Ascending aorta (tissue), 2 donors: ENCODE measurements at places on chromosomes 2 and 18.
A peak's percentile ranks its signal among the peaks of the same experiment; 100 is the strongest.

DNA sequence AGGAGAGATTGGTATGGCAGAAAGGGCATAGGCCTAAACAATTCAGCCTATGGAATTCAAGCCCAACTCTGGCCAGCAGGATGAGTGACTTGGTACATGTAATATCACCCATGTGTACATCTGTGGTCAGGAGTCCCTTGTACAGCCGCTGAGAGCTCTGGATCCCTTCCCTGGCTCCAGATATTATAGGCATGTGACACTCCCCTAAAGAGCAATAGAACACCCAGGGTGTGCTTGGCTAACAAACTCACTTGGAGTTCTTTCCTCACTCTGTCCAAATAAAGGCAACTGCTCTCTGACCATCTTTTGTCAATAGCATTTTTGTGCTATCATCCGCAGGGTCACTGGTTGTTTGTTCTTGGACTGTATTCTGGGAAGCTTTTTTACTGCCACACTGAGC, 197.4 kb upstream of the NCKAP5 start:
- no peak overlapping the region for H3K27ac ChIP-seq
- H3K36me3 ChIP-seq: no peaks in the 10 kb centered on the region
- H3K27me3 ChIP-seq: no peaks in the 10 kb centered on the region
- no peak for DNase-seq

- peaks cover 19% of the 10 kb centered on the region for H3K4me1 ChIP-seq
- H3K27ac ChIP-seq: peak overlapping the region; percentile 45
- no peaks in the 10 kb centered on the region for H3K27me3 ChIP-seq
- H3K36me3 ChIP-seq: no peaks in the 10 kb centered on the region
- DNase-seq: no peak
Observed at GRCh38 chr18:9742524-9743131, 34.5 kb downstream of the RAB31 start.

DNA sequence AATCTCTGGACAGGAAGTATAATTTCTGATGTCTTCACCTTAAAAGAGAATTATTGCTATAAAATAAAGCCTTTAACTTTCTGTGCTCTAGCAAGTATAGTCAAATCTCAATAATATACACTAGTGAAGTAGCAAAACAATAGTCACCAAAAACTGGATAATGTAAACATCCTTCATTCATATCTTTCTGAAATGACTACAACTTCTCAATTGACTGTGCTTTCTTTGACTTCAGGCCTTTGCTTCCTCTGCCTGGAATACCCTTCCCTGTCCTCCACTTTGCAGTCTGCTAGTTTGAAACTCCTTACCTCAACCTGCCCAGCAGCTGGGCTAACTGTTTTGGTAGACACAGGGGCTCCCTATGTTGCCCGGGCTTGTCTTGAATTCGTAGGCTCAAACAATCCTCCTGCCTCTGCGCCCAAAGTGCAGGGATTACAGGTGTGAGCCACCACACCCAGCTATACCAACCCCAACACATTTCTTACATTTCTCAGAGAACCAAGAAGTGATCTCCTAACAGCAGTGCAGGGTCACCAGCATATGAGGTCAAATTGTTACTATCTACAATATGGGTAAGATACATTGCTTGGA, 6.6 kb upstream of the PCBP1 start:
- H3K36me3 ChIP-seq: peaks cover 41% of the 10 kb centered on the region
- DNase-seq: no peak
- no peaks in the 10 kb centered on the region for H3K27me3 ChIP-seq
- H3K27ac ChIP-seq: no peak overlapping the region

DNA sequence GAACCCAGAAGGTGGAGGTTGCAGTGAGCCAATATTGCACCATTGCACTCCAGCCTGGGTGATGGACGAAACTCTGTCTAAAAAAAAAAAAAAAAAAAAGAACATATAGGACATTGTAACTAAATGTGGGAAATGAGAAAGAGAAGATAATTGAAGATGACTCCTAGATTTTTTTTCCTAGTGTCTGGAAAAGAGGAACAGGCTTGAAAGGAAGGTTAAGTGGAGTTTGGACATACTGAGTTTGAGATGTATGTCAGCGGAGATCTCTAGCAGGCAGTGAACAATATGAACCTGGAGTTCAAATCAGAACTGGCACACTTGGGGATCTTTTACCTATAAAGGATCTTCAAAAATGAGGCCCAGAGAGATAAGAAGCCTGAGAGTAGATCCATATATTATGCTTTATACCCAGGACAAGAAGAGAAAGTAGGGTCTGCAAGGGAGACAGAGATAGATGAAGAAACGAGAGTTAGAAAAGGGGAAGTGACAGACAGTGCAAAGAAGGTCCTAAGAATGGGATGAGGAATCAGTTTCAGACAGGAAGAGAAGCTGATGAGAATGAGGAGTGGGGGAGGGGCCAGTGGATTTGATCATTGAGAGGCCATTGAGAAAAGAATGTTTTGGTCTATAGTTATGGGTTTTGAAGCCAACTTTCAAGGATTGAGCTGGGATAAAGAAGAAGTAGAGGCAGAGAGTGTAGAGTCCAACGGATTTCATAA, 46.9 kb upstream of the CD28 start:
- no peak overlapping the region for H3K27ac ChIP-seq
- H3K27me3 ChIP-seq: no peaks in the 10 kb centered on the region
- no peak overlapping the region for H3K4me3 ChIP-seq
- H3K36me3 ChIP-seq: no peaks in the 10 kb centered on the region
- DNase-seq: no peak

DNA sequence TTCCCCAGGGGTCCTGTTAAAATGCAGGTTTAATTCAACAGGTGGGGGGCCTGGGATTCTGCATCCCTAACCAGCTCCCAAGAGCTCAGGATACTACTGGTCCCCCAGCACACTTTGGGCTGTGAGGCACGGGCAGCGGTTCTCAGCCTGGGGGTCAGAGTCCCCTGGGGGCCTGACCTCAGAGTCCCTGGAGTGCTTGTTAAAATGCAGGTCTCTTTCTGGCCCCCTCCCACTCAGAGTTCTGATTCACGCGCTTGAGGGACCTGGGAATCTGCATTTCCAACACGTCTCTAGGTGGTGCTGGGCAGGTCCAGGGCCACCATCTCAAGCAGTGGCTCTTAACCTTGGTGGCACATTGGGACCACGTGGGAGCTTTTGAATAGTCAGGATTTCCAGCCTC, 2.8 kb upstream of the OTOS start:
- H3K27me3 ChIP-seq: no peaks in the 10 kb centered on the region
- no peak overlapping the region for H3K27ac ChIP-seq
- no peak for DNase-seq
- H3K4me1 ChIP-seq: no peaks in the 10 kb centered on the region

DNA sequence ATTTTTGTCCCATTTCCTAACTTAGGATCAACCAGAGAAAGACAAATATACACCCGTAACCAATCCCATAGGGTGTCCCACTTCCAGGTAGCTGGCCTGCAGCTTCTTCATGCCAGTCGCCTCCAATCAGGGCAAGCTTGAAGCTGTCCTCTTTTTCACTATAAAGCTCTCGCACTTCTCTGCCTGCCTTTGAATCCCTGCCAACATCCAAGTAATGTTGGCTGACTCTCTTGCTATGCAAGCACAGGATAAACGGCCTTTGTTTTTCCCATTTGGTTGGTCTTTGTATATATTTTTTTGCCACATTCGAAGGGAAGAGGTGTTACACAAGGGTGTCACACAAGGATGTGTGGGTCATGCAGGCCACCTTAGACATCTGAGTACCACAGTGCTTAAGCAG, 388.8 kb downstream of the CBLN2 start:
- no peaks in the 10 kb centered on the region for H3K36me3 ChIP-seq
- no peak overlapping the region for H3K27ac ChIP-seq
- H3K4me3 ChIP-seq: no peak overlapping the region
- no peaks in the 10 kb centered on the region for H3K4me1 ChIP-seq
- H3K27me3 ChIP-seq: no peaks in the 10 kb centered on the region

- no peaks in the 10 kb centered on the region for H3K4me1 ChIP-seq
- DNase-seq: no peak
- H3K36me3 ChIP-seq: no peaks in the 10 kb centered on the region
- H3K27me3 ChIP-seq: no peaks in the 10 kb centered on the region
Observed at GRCh38 chr18:50451100-50451842, 76.4 kb downstream of the SKA1 start.

- no peaks in the 10 kb centered on the region for H3K27me3 ChIP-seq
- peaks cover 20% of the 10 kb centered on the region for H3K4me1 ChIP-seq
- H3K4me3 ChIP-seq: no peak overlapping the region
Observed at GRCh38 chr2:239220981-239221396, 179.8 kb downstream of the HDAC4 start.

- no peak overlapping the region for H3K27ac ChIP-seq
- peaks cover 81% of the 10 kb centered on the region for H3K36me3 ChIP-seq
- no peaks in the 10 kb centered on the region for H3K4me1 ChIP-seq
- no peaks in the 10 kb centered on the region for H3K27me3 ChIP-seq
- H3K4me3 ChIP-seq: no peak overlapping the region
- DNase-seq: no peak
Observed at GRCh38 chr2:121376535-121377250, 91.7 kb upstream of the TFCP2L1 start.

DNA sequence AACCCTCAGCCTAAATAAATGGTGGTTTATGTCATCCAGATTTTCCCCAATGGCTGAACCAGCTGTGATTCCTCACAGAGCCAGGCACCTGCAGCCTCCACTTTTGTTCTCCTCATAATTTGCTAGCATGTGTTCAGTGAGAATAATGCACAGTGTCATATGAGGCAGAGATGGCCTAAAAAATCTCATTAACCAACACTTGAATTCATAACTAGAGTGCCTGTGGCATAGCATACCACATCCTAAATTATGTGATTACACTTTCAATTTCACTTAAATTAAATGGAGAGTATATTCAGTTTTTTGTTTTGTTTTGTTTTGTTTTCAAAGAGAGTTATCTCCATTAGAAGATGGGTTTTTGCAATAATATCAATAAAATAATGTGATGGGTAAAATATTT, 488.0 kb downstream of the CBLN2 start:
- H3K27ac ChIP-seq: no peak overlapping the region
- no peaks in the 10 kb centered on the region for H3K27me3 ChIP-seq
- no peak for DNase-seq
- no peaks in the 10 kb centered on the region for H3K4me1 ChIP-seq

- H3K4me3 ChIP-seq: no peak overlapping the region
- H3K27me3 ChIP-seq: no peaks in the 10 kb centered on the region
- no peaks in the 10 kb centered on the region for H3K36me3 ChIP-seq
- no peak overlapping the region for H3K27ac ChIP-seq
Observed at GRCh38 chr2:221975151-221975550, 323.6 kb downstream of the PAX3 start.

- no peak overlapping the region for H3K4me3 ChIP-seq
- no peaks in the 10 kb centered on the region for H3K4me1 ChIP-seq
- no peak for DNase-seq
Observed at GRCh38 chr2:84946204-84947009, 24.6 kb upstream of the KCMF1 start.

GRCh38 chr2:150020937-150021673, 433.5 kb upstream of the MMADHC start:
- DNase-seq: no peak
- no peaks in the 10 kb centered on the region for H3K4me1 ChIP-seq
- H3K27ac ChIP-seq: no peak overlapping the region
- H3K36me3 ChIP-seq: no peaks in the 10 kb centered on the region
- H3K27me3 ChIP-seq: no peaks in the 10 kb centered on the region
- no peak overlapping the region for H3K4me3 ChIP-seq

GRCh38 chr2:207137596-207138337, 28.0 kb downstream of the KLF7 start:
- DNase-seq: no peak
- peak overlapping the region; percentile 96 for H3K27ac ChIP-seq
- no peaks in the 10 kb centered on the region for H3K27me3 ChIP-seq
- peaks cover 18% of the 10 kb centered on the region for H3K4me1 ChIP-seq
- H3K36me3 ChIP-seq: no peaks in the 10 kb centered on the region

GRCh38 chr18:56389190-56389589, 249.2 kb downstream of the TXNL1 start:
- no peaks in the 10 kb centered on the region for H3K36me3 ChIP-seq
- DNase-seq: no peak
- H3K4me1 ChIP-seq: no peaks in the 10 kb centered on the region
- H3K27me3 ChIP-seq: no peaks in the 10 kb centered on the region
- H3K4me3 ChIP-seq: no peak overlapping the region

DNA sequence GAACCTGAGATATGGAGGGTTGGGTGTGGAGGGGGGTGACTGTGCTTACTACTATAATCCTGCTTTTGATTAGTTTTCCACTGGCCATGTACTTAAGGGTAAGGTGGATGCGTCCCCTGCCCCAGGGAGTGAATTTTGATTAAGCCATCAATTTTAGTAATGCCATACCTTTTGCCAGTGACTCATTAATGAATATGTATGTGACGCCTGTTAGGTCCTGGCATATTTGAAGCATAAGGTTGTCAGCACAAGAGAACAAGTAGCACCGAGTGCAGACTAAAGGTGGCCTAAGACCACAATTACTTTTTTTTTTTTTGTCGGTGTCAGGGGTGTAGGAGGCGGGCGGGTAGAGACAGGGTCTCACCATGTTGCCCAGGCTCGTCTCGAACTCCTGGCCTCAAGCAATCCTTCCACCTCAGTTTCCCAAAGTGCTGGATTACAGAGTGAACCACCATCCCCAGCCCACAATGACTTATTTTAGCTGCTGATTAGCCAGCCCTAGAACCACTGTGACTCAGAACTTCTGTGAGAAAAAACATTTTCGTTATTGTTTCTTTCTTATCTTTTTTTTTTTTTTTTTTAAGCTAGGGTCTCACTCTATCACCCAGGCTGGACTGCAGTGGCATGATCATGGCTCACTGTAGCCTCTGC, 7.0 kb downstream of the TANC1 start:
- peaks cover 3% of the 10 kb centered on the region for H3K4me1 ChIP-seq
- no peak overlapping the region for H3K27ac ChIP-seq
- no peaks in the 10 kb centered on the region for H3K27me3 ChIP-seq
- DNase-seq: no peak
- no peaks in the 10 kb centered on the region for H3K36me3 ChIP-seq

DNA sequence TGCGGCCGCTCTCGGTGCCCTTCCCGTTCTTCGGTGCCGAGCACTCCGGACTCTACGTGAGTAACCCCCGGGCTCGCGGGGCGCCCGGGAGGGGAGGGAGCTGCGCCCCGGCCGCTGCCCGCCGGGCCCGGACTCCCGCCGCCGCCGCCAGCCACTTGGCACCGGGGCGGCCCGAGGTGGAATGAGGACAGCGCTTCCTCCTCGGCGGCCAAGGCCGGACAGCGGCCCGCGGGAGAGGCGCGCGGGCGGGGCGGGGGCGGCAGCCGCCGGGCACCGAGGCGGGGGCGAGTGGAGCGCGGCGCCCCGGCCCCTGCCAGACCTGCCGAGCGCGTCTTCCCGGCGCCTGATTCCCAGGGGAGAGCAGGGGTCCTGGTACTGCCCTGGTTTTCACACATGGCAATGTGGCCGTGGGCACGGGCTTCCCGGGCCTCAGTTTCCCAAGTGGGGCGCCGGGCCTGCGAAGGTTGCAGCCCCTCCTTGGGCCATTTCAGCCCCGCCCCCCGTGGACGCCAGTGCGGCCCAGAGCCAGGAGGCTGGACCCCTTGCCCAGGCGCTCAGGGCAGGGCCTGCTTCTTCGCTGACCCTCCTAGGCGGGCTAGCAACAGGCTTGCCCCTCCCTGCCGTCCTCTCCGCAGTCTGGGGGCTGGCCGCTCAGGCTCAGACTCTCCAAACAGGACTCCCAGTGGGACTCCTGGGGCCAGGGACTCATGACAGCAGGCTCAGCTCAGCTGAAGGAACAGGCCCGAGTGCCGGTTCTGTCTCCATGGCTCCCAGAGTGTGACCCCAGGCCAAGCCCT, 775 bp downstream of the SNED1 start:
- H3K27me3 ChIP-seq: no peaks in the 10 kb centered on the region
- H3K4me1 ChIP-seq: peaks cover 33% of the 10 kb centered on the region
- peak overlapping the region; percentile 93 for H3K27ac ChIP-seq
- H3K36me3 ChIP-seq: peaks cover 38% of the 10 kb centered on the region
- DNase-seq: no peak
